ENCODE measurements at places on chromosomes 1 and 21.

DNA sequence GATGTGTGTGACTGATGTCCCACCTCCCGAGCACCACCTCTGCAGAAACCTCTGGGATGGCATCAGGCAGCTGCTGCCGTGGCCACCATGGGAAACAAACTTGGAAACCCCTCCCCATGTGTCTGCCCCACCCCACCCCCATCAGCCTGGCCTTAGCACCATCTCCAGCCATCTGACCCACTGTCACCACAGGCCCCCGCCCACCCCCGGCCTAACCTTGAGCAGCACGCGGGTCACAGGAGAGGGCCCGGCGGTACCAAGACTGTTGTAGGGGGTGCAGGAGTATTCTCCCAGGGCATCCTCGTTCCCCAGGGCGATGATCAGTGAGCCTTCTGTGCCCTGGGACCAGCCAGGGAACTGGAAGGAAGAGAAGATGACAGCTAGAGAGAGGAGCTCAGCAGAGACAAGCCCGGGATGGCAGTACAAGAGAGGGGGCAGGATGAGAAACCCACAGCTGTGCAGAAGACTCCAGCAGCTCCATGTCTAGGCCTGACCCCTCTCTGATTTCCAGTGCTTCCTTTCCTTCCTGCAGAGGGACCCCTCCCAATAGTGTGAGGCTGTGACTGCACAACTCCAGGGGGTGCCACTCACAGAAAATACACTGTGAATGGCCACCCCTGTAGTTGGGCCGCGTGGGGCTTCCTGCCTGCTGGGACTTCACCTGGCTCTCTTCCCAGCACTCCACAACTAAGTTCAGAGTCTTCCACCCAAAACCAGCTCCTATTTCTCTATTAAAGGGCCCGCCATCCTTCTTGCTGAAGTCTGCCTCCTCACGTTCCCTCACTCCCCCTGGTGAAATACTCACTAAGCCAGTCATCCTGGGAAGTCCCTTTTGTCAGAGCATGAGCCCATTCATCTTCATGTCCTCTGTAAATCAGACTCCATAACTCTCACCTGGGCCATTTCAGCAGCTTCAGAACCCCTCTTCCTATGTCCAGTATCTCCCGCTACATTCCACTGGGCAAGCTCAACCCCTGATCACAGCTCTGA lies 7.3 kb upstream of the TAGLN2 start:
- DNase-seq: no peak

DNA sequence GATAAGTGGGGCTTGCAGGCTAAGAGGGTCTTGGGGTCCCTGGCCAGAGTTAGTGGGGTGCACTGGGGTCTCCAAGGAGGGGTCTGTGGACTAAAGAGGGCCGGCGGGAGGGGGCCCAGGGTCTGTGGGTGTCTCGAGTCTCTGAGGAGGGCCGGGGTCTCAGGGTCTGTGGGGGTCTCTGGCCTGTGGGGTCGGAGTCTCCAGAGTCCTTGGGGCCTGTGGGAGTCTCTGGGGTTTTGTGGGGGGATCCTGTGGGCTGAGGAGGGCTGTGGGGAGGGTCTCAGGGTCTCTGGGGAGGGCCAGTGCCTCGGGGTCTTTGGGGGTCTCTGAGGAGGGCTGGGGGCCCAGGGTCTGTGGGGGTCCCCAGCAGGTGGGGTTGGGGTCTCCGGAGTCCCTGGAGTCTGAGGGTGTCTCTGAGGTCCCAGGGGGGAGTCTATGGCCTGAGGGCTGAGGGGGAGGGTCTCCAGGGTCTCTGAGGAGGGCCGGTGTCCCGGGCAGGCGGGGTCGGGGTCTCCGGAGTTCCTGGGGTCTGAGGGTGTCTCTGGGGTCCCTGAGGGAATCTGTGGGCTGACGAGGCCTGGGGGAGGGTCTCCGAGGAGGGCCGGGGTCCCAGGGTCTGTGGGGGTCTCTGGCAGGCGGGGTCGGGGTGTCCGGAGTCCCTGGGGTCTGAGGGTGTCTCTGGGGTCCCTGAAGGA lies 628 bp upstream of the PLEKHM2 start:
- DNase-seq: no peak

DNA sequence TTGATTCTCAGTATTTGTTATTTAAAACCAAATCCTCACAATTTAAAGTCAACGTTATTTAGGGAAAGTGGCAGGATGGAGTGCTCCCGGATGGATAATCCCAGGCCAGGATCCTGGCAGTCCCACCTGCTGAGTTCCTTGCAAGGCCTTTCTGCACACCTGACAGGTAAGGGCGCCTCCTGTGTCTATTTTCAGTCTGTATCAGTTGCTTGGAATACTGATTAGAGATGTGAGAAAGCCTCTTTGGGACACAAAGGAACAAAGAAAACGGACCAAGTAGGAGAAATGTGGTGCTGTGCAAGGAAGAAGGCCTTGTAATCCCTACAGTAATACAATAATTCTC lies 12.2 kb downstream of the STYXL2 start:
- DNase-seq: no peak

GRCh38 chr1:64981601-64982533 lies 15.5 kb upstream of the JAK1 start:
- DNase-seq: no peak

DNA sequence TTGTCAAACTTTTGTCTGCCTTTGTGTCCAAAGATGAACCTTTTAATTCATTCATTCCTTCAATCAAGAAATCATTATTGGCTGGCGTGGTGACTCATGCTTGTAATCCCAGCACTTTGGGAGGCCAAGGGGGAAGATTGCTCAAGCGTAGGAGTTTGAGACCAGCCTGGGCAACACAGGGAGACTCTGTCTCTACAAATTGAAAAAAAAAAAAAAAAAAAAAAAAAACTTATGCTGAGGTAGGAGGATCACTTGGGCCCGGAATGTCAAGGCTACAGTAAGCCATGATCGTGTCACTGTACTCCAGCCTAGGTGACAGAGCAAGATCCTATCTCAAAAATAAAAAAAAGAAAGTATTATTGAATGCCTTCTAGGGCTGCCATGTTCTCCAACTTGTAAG lies 51.3 kb upstream of the CXADR start:
- peak; percentile 81 for DNase-seq

- DNase-seq: no peak
Observed at GRCh38 chr1:25103164-25103795, 129.0 kb downstream of the SYF2 start.

DNA sequence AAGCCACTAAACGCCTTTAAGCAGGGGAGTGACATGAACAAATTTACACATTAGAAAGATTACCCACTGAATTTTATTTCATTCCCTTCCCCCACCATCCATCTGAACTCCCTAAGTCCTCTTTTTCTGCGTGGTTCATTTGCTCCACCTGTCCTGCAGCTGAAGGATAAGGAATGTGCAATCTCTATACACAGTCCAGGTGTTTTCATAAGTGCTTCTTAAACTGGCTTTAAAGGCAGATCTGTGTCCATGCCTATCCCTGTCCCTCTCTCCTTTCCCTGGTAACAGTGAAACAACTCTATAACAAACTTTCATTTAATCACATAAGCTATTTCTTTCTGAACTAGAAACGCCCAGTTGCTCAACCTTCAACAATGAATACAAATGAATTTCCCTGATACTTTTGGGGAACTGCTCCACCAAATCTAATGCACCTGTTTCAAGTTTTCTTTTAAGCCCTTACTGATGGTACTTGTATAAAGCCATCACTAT lies 8.4 kb downstream of the GSTM3 start:
- DNase-seq: no peak

DNA sequence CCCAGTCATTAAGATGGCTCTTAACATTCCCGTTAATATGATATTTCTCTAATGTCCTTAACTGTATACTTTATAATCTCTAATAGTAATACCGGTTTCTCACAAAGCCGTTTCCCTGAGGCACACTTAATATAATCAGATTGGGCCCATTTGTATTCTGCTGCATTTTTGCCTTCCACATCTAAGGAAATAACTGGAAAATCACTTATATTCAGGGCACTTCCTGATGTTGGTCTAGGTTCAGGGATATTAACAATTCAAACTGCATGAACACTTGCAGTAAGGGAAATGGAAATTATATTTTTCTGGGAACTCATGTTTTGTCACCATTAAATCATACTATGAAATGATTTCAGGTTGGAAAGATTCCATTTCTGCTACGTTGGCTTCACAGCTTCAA lies 119.8 kb downstream of the TPR start:
- no peak for DNase-seq

GRCh38 chr1:64179588-64179987 lies 23.8 kb upstream of the UBE2U start:
- no peak for DNase-seq

- DNase-seq: peak; percentile 6
Observed at GRCh38 chr1:34460193-34460592, 283.5 kb downstream of the C1orf94 start.

DNA sequence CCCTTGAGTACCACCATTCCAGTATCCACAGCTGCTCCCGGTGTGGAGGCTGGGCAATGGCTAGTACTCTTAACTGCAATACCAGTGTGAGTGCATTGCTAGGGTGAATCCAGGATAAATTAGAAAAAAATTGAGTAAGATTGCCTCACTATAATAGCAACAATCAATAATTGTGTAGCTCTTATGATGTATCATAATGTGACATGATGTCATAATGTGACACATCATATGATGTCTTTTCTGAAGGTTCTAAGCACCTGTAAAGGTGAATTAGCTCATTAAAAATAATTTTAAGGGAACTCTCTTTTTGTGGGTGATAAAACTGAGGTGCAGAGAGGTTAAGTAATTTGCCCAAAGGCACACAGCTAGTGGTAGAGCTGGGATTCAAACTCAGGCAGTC lies 424.4 kb downstream of the HLX start:
- DNase-seq: no peak

DNA sequence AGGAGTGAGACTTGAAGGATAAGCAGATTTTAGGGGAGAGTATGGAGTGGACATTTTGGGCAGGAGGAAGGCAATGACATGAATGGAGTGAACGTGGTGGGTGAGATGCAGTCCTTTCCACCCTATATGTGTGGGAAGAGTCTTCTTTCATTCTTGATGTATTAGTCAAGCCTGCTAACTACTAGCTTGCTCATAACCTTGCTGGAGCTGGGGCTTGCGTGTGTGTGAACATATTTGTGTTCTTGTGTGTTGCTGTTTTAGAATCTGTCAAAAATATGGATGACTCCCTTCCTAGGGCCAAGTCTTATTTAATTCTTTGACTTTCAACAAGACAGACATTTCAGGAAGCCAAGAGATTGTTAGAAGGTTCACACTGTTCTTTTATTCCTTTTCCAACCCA lies 132.7 kb downstream of the UCK2 start:
- peak; percentile 39 for DNase-seq

- DNase-seq: no peak
Observed at GRCh38 chr1:224703702-224704101, 87.6 kb downstream of the CNIH3 start.

- DNase-seq: no peak
Observed at GRCh38 chr1:229434005-229434640, at the start of gene ACTA1. TSS of gene ACTA1 (minus strand) at chr1:229434094. CDS start at chr1:229433115, 979 bp downstream.

- DNase-seq: peak; percentile 57
Observed at GRCh38 chr1:230067419-230067870, 407 bp downstream of the GALNT2 start.

GRCh38 chr1:65572701-65573421 lies 152.4 kb downstream of the LEPR start:
- no peak for DNase-seq

- DNase-seq: peak; percentile 58
Observed at GRCh38 chr1:209672705-209673630, 2.2 kb upstream of the G0S2 start.

DNA sequence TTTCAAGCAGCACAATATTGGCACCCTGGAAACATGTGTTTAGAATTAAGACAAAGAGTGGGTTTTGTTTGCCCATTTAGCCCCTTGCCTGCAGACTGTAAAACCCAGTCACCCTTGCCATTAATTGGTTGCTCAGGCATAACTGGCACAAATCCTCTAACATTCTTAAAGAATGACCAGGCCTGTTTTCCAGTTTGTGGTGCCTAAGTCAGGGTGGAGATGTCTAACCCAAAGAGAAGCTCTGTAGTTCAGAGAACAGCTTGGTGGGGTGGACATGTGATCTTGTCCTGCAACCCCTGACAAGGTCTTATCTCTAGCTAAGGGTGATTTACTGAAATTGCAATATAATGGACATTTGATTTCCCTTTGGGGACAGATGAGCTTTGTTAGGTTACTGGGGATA lies 8.8 kb upstream of the ANGPTL7 start:
- DNase-seq: peak; percentile 75

DNA sequence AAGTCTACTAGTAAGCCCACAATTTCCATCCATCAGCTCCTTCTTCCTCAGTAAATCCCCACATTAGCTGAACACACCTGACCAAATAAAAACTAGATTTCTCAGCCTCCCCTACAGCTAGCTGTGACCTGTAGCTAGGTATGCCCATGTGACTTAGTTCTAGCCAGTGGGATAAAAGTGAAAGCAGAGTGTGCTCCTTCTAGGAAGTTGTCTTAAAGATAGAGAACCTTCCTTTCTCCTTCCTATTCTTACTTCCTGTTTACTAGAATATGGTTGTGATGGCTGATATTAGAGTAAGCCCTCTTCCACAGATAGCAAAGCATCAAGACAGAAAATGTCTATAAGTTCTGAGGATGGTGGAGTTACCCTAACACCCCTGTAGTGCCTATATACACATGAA lies 67.0 kb downstream of the PIK3R3 start:
- no peak for DNase-seq

DNA sequence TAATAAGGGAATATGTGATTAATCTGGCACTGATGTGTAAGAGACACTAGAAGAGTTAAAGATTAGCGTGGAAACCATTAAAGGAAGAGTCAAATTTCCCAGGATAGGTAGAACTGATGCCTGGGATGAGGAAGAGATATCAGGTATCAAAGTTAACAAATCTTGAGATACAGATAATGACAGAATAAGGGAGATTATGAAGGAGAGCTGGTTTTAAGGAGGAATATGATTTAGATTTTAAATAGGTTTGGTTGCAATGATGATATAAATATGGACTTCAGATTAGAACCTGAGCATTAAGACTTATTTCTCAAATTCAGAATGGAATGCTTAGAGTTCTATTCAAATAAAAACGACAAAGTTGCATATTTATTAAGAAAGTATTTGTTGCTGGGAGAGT lies 26.2 kb downstream of the MAGI3 start:
- no peak for DNase-seq

DNA sequence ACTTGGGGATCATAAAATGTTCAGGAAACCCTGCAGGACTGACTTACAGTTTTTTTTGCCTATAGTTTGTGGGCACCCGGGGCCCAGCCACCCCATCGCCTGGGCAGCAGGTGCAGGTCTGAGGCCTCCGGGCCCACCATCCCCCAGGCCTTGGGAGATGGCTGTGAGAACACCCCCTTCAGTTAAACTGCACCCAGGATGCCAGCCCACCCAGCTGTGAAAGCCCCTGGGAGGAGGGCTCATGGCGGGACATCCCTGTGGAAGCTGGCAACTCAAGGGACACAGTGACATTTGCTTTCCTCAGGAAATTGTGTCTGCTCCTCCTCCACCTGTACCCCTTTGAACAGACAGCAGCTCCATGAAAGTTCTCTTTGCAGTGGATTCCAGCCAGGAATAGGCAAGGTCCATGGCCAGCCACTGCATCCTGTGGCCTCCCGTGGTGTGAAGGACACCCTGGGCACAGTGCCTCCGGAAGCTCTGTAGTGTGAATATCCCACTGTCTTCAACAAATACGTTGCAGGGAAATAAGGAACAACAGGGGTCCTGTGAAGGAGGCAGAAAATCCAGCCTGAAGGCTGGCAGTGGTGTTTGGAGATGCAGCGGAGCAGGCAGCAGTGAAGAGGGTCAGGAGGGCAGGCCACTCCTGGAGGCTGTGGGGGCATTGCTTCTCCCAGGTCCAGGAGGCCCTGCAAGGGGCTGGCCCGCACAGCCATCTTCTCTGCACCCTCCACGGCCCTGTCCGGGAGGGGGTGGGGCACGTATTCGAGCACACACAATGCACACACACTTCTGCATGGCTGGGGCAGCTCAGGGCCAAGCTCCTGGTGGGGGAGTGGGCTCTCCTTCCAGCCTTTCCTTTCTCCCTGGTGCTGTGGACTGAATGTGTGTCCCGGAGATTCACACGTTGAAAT lies 2.1 kb upstream of the OBSCN start:
- no peak for DNase-seq
